Pancreas (tissue), 10 donors: ENCODE measurements at places on chromosomes 12 and 14.
A peak's percentile ranks its signal among the peaks of the same experiment; 100 is the strongest.

DNA sequence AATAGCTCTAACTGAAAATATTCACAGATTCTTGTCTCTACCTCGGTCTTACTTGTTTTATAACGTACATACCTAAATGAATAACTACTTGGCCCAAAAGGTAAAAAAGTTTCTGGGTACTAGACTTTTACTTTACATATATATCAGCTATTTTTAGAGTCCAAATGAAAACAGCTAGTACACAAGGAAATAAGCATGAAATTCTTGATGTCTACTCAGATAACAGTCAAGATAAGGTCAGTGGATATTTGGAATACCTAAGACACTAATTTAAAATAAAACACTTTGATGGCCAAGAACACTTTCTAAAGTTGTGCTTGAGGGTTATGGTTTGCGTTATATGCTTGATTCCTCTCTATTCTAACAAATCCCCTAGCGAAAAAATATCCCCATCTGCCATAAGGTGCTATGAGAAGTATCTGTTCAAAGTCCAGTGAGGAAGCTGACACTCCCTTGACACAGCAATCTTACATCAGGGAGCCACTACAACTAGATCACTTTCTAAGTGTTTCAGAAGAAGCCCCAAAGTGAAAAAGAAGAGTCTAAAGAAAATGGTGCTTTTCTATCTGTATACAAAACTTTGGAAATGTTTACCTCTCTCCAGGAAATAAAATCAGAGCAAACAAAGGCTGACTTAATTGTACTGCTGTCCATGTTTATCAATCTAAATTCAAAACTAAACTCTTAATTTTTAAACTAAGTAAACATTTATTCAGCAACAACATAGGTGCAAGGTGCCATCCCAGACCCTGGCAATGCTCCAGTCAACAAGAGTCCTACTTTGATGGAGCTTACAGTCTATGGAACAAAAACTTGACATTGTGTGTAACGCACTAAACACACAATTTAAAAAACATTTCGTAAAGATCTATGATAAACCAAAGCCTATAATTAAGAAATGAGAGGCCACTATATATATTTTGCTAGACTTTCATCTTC lies 11.7 kb downstream of the PTPN21 start:
- no peak for DNase-seq

- no peak for DNase-seq
These were observed 92.9 kb downstream of the APAF1 start for GRCh38 chr12:98738002-98738401.

DNA sequence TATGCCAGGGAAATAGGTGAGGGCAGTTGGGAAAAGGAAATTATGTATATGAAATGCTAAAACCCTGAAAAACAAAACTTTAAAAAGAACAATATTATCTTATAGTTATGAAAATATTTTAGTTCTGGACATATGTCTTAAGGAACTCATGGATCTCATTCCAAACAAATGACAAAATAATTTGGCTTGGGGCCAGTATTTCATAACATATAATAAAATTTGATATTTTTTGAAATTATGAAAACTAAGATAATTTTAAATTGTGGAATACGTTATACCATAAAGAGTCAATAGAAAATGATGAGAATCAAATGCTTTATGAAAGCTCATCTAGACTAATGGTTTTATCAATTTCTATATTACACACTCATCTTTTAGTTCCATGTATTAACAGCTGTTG lies 173.8 kb upstream of the DCN start:
- DNase-seq: no peak

DNA sequence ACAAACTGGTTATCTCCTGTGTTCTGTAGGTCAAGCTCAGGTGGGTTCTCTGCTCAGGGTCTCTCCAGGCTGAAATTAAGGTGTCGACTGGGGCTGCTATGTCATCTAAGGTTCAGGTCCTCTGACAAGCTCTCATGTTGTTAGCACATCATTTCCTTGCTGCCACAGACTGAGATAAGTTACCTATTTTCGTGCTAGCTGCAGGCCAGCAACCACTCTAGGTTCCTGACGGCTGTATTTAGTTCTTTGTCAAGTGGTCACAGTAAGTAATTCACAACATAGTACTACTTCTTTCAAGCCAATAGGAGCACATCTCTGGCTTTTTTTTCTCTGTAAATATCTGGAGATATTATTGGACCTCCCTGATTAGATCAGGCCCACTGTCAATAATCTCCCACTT lies 169.3 kb upstream of the CAND1 start:
- DNase-seq: no peak

GRCh38 chr12:56957229-56958052 lies at the start of gene RDH16:
Gene RDH16 (minus strand): TSS chr12:56957608. CDS start chr12:56957462, 146 bp downstream.
- no peak for DNase-seq

GRCh38 chr12:111046896-111047295 lies 126.5 kb upstream of the MYL2 start:
- no peak for DNase-seq

GRCh38 chr14:23068789-23069412 lies 11.6 kb upstream of the CDH24 start:
- DNase-seq: peak; percentile 75

DNA sequence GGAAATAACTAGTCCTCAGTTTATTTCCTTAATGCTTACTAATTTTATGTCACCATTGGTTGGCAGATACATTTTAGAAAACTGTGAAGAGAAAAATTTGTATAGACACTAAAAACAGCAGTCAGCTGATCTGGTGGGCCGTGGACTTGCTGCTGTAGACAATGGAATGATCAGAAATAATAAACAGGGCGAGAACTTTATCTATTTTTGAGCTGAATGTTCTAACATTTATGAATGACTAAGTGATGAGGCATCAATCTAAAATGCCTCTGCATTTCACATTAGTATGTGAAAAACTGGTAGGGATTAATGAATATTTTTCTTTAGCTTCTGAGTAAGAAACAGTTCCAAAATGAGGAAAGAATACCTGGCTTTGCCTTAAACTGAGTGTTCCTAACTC lies 24.8 kb upstream of the PKP2 start:
- no peak for DNase-seq

- DNase-seq: no peak
These were observed 40.7 kb upstream of the DACT1 start for GRCh38 chr14:58597041-58597440.

DNA sequence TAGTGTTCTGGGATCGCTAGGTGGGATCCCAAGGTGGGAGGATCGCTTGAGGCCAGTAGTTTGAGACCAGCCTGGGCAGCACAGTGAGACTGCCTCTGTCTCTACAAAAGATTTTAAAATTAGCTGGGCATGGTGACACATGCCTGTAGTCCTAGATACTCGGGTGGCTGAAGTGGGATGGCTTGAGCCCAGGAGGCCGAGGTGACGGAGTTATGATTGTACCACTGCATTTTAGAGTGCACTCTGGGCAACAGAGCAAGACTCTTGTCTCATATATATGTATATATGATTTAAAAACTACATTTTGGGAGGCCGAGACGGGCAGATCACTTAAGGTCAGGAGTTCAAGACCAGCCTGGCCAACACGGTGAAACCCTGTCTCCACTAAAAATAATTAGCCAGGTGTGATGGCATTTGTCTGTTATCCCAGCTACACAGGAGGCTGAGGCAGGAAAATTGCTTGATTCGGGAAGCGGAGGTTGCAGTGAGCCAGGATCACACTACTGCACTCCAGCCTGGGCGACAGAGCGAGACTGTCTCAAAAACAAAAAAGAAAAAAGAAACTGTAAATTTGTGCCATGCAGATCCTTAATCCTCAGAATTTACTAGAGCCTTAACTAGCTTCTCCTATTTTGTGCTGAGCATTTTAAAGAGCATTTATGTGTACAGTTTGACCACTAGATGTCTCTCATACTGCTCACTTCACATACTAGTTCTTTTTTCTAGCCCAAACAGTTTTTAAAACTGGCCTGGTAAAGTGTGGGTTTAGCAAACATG lies 114.8 kb downstream of the MON2 start:
- DNase-seq: no peak

GRCh38 chr12:87039536-87039935 lies 783.3 kb upstream of the MGAT4C start:
- DNase-seq: no peak

DNA sequence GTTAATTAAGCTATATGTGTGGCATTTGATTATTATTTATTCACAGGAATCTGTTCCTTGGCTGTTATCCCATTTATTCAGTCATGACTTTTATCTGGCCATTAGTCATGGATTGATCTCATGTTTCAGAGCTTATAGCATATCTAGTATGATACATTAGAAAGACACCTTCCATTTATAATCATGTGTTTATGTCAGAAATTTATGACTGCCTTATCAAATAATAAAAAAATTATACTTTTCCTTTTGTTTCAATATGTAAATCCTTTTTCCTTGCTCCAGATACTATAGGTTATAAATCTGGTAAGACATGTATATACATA lies 248.0 kb upstream of the PDE3A start:
- no peak for DNase-seq
